ENCODE measurements at places on chromosomes 3 and 15.

- peak; percentile 74 for DNase-seq
Observed at GRCh38 chr3:194727435-194728128, 41.9 kb downstream of the FAM43A start.

DNA sequence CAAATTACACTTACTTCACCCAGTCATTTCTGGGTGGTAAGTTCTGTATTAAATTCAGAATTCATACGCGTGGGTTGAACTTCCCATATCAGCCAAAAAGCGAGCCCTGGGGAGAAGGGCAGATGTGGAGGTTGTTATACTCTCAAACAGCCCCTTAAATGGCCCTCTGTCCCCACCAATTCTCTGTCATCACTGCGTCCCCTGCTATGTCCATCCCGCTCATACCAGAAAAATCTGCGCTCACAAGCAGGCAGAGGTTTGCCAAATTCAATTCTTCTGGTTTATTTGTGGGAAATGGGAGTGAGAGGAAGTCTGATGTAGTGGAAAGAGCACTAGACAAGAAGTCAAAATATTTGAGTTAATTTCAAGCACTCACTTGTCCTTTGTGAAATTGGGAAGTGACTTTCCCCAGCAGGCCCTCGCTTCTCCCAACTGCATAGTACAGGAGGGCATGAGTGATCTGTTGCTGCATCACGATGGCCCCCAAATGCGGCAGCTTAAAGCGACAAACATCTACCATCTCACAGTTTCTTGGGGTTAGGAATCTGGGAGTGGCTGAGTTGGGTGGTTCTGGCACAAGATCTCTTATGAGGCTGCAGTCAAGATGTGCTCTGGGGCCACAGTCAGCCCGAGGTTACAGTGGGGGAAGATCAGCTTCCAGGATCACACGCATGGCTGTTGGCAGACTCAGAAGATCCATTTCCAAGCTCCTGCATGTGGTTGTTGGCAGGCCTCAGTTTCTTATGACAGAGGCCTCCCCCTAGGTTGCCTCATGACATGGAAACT, 67.7 kb downstream of the CPN2 start:
- DNase-seq, result peak; percentile 18

DNA sequence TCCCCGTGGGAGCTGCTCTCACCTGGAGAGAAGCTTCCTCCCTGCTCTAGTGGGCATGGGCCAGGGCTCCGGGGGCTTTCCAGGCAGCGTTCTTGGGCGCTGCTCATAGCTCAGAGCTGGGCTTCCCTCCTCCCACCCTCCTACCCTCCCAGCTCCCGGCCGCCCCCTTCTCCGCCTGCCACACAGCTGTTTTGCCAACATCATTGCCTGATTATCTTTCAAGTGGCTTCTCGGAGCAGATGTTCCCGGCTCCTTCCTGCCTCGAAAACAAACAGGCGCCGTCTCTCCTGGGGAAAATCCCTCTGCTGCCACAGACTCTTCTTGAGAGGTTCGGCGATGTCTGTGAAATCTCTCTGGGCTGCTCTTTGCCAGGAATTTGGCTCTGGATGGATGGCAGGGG, 195.6 kb downstream of the RPLP1 start:
- peak; percentile 65 for DNase-seq

DNA sequence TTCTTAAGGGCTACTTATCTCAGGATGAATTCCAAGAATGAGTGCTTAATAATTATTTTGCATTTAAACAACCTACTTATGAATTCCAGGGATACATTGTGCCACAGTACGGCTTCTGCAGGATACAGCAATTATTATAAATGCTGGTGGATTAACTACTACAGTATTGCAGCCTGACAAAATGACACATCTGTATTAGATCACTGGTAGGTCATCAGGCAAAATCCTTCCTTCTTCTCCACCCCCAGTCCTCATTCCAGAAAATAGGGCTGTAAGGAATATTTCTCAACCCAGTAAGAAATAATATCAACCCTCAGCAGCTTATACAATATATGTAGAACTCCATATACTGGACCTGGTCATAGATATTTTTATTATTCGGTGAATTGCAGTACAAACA, 79.3 kb upstream of the RORA start:
- no peak for DNase-seq

DNA sequence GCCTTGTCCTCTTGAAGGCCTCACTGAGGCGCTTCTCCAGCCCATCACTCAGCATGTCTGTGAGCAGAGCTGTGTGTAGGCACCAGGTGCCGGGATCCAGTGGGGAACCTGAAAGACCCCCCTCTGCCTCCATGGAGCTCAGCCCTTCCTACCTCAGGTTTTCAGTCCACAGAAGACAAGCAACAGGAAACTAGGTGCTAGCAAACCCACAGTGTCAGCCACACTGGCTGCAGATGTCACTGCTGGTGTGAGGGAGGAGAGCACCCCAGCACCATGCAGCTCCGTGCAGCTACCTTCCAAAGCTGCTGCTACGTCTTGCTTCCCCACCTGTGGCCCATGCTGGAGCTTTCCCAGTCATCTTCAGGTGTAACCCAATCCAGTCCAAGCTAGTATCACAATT, 17.9 kb downstream of the PSTPIP1 start:
- no peak for DNase-seq

DNA sequence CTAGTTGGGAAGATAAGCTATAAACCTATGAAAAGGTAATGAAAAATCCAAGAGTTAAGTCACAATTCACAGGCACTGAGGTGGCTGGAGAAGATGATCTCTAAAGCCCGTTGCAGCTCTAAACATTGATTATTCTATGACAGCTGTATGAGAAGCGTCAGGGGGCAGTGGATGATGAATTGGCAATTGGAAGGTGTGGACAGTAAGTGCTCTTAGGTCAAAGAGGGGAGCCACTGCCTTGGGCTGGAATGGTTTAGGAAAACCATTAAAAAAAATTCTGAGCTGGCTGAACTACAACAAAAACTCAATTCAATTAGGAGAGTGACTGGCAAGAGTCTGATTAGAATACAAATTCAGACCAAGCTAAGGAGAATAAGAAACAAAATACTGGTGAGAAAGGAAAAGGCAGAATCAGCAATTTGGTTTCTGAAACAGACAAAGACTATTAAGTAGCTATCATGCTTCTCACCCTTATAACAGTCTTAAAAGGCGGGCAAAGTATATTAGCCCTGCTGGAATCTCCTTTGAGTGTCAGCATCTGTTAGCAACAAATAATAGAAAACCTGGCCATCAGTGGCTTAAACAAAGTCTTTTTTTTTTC, 8.8 kb upstream of the NMD3 start:
- no peak for DNase-seq

DNA sequence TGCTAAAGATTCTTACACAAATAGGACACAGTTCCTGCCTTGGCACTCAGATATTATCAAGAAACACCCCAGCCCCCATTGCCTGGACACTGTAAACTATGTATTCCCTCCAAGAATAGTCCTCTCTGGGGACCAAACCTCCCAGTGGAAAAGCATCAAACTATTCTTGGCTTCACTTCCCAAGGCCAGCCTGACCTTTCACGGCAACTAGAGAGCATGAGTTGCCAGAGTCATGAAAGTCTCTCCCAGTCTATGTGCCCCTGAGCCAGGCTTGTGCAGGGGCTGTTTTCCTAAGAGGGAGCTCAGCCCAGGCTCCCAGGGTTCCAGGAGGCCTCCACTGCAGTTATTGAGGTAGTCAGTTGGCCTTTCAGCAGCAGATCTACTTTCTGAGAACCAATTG, 251.9 kb upstream of the TGFBR2 start:
- no peak for DNase-seq

Data from islet precursor cell (in vitro differentiated cells).